ENCODE measurements at places on chromosomes 7 and 10.

GRCh38 chr7:39623732-39624441, 515 bp downstream of the RALA start:
- DNase-seq, result no peak

DNA sequence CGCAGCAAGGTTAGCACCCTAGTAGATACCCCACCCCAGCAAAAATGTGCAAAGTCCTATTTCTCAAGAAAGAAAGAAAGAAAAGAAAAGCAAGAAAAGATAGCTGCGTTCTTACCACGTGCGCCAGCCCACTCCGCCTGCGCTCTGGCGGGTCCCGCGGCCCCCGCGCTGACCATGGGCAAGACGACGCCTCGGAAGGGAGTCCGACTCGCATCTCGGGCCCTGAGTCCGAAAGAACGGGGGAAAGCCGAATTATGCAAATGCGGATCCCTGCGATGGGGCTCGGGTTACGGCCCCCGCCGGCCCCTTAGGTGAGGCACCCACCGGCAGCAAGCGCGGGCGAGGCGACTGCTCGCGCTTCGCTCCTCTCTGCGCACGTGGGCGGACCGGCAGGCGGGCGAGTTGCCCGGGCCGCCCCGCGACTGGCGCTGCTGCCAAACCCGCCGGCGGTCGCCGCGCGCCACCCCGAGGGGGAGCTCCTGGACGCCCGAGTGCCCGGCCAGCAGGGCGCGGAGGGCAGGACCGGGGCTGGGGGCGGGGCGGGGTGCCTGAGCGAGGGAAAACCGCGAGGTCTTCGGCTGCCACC, 2.4 kb upstream of the EGR2 start:
- DNase-seq, result no peak

GRCh38 chr10:5949009-5949759, 28.2 kb downstream of the IL15RA start:
- no peak for DNase-seq

DNA sequence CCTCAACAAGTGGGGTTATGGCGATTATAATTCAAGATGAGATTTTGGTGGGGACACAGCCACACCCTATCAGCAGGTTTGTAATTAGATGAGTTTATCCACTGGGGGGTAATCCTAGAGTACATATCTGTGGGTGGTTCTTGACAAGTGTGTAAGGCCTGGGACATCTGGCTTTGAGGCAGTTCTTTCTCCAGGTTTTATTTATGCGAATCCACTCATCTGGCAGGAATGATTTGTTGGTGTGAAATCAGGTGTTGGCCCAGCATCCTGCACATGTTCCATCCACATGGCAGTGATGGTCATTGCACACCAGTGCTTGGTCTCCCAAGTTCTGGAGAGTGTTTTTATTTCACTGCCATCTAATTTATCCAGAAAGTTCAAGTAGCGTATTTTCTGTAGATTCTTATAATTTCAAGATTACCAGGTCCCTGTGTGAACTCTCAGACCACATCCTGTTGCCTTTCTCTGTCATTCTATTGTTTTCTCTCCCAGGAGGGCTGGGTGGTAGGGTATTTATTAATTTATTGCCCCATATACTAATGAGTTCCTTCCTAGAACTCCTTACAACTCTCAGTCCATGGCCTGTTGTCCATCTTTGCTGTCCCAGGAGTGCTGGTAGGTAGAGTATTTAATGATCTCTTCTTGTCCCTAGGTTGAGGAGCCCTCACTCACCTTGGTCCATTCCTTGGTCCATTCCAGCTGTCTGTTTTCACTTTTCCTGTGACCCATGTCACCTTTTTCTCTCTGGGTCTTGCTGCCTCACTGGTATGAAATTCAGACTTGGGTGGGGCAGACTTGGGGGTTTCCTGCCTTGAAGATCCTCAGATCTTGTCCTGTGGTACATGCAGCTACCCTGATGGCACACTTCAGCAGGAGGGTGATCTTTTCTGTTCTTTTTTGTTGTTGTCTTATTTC, 10.4 kb downstream of the RALA start:
- DNase-seq, result no peak

- DNase-seq, result no peak
Measured at GRCh38 chr10:48511066-48511874, 93.6 kb downstream of the ARHGAP22 start.

GRCh38 chr10:103896225-103896624, 21.8 kb downstream of the STN1 start:
- DNase-seq, result no peak

GRCh38 chr7:49866076-49866735, 92.8 kb downstream of the VWC2 start:
- no peak for DNase-seq

DNA sequence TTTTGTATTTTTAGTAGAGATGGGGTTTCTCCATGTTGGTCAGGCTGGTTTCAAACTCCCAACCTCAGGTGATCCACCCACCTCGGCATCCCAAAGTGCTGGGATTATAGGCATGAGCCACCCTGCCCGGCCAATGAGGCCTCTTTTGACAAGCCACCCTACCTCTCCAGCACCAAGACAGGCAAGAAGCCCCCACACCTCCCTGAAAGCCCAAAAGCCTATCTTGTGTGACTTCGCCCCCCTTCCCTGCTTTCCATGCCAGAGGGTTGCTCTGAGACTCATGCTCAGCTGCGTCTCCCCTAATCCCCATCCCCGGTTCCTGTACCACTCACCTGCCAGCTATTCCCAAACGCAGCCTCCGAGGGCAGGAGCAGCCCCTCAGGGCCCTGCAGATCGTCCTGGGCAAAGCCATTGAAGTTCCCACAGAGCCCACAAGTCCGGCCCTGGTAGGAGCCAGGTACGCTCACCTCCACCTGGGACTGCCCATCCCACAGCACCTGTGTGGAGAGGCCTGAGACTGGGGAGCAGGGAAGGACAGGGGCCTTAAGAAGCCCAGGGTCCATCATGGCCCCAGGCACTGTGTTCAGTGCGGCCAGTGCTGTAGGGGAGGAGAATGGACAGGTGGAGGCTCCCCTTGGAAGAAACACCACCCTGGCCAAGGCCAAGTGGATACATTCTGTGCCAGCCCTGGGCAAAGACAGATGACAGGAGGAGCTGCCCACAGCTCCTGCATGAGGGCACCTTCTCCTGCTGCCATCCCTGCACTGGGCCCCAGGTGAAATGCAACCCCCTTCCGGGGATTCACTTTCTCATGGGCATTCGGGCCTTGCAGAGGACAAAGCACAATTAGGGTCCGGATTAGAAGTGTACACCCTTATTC, 15.8 kb downstream of the ATP6V1F start:
- DNase-seq, result no peak

DNA sequence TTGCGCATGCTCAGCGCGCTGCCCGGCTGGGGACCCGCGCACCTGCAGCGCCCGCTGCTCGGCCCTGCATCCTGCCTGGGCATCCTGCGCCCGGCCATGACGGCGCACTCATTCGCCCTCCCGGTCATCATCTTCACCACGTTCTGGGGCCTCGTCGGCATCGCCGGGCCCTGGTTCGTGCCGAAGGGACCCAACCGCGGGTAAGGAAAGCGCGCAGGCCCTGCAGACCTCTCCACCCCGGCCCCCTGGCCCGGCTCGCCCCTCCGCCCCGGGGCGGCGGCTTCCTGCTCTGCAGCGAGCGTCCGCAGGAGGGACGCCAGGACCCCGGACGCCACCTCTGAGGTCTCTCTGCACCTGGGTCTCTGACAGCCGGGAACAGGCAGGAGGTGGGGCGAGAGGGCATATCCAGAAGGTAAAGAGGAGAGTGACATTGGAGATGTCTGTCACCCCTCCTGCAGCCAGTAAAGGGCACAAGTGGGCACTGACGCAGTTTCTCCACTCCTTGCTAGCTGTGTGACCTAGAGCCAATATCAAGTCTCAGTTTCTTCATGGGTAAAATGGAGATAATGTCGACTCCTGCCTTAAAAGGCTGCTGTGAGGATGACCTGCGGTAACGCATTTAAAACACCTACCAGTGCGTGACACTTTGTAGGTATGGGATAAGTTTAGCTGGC, 338 bp downstream of the ATP6V0E2 start:
- DNase-seq, result no peak

GRCh38 chr7:15851201-15851600, 164.7 kb upstream of the MEOX2 start:
- no peak for DNase-seq

DNA sequence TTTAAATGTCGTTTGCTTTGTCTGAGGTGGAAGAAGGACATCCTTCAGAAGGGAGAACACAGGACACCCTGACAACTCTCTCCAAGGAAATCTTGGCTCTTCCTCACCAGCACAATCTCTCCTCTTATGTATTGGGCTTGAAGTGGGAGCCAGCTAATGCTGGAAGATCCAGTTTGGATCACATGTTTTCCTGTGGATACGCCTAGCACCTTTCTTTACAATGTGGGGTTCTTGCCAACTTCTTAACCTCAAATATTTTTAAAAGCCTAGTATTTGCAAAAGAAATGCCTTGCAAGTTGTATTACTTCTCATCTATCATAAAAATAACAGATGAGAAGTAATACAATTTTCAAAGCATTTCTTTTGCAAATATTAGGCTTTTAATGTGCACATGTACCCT, 76.4 kb downstream of the FRMD4A start:
- DNase-seq, result no peak

DNA sequence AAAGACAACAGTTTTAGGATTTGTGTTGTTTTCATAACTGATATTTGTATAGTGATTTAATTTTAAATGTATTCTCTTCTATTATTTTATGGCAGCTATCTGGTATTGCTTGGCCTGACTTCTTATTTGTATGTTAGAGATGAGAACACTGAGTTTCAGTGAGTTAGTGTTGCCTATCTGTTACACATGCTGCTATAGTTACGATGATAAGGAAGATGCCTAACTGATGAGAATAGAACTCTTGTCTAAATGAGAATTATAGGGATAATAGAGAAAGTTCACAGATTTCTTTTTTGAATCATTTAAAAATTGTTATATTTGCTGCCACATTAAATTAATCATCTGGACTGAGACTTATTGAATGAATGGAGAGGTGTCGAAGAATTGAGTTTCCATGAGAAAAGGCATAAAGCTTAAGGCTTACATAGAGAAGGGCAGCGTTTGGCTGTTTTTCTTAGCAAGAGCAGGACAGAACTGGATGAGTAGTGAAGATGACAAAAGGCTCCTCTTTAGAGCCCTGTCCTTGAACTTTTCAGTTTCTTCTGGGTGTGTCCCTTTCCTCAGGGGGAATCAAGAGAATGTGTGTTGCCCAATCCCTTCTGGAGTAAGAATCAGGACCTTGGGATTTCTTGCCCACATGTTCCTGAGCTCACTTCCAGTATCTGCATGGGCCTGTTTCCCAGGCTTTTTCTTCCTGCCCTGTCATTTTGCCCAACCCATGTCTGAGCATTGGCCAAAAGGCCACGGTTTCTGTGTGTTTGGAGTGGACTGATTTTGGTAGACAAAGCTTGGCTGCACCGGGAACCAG, 195.6 kb upstream of the CSTF2T start:
- DNase-seq, result no peak

DNA sequence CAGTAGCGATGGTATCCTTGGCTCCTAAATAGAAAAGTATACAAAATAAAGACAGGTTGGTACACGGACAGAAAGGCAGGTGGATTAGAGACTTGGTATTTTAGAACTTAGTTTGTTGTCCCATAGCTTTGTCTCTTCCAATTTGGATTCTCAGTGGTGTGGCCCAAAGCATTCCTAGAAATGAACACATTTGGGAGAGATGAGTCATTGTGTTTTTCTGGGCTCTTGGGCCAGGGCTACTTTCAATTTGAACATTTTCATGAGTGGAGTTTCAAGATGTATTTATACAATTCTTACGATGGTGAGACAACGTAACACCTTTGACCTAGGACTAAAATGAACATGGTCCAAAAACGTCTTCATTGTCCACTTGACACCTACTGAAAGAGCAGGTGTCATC, 225.1 kb upstream of the YAE1 start:
- no peak for DNase-seq

DNA sequence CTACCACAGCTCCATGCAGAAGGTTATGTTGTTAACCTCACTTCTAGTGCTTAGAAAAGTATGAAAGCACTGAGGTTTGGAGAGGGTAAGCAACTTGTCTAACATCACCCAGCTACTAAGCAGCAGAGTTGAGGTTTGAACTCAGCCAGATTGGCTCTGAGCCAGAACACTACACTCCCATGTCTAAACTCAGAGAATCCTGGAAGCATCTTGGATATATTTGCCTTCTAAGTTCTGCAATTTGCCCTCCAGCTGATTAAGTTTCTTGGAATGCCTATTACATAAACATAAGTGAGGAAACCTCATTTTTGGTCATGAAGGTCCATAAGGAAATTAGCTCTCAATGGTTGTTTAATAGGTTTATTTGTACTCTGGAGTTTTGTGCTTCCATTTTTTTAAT, 78.1 kb upstream of the PHYHIPL start:
- no peak for DNase-seq

- DNase-seq, result no peak
Measured at GRCh38 chr7:38409531-38409930, 136.1 kb upstream of the TARP start.
